ENCODE measurements at places on chromosomes 2 and 18.

DNA sequence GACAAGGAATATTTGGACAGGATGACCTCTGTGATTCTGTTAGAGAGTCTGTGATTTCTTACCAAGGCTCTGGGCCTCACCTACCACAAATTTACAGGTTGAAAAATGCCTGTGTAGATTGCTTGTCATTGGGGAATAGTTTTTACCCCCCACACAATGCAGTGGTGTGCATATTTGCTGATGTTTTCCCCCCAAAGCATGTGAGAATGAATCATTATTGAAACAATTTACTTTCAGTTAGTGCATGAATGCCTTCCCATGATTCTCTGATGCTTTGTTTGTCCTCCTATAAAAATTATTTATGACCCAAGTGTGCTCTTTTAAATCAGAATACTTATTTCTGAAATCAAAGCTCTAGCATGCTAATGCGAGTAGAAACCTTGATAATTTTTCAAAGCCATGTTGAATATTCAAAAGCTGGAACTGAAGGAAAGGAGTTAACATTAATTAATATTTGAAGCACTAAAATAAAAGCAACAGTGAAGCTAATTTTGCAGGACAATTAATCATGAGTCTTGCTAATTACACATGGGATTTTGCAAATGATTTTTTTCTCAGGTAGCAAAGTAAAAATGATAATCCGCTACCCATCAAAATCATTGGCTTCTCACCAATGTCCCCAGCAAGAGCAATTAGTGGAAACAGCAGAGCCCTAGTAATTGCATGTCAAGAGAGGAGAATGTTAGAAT lies 361.2 kb upstream of the HNRNPA3 start:
- no peak for DNase-seq

DNA sequence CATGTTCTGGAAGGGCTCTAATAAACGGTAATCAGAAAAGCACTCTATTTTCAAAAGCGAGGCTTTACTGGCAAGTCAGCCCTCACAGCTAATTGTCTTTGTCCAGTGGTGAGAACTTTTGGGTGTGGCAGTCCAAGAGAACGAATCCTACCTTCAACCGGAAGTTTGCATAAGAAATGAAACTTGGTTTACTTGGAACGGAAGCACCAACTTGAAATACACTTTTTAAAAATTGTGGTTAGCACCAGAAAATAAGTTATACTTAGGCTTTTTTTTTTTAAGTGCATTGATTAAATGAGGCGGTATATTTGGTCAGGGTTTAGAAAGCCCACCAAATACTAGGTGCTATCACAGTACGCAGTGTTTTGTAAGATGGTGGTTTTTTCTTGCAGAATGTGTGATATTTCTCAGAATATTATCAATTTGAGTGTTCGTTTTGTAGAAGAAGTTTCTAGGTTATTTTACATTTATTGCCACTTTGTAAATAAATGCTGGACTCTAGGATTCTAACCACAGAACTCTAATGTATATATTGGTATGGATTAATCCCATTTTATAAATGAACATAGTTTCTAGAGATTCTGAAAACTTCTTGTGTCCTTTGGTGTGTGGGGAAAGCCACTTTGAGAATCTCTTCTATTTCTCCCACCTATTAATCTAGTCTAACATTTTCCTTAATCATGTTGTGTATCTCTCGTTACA lies 1.2 kb downstream of the MYL12A start:
- peak; percentile 29 for DNase-seq

DNA sequence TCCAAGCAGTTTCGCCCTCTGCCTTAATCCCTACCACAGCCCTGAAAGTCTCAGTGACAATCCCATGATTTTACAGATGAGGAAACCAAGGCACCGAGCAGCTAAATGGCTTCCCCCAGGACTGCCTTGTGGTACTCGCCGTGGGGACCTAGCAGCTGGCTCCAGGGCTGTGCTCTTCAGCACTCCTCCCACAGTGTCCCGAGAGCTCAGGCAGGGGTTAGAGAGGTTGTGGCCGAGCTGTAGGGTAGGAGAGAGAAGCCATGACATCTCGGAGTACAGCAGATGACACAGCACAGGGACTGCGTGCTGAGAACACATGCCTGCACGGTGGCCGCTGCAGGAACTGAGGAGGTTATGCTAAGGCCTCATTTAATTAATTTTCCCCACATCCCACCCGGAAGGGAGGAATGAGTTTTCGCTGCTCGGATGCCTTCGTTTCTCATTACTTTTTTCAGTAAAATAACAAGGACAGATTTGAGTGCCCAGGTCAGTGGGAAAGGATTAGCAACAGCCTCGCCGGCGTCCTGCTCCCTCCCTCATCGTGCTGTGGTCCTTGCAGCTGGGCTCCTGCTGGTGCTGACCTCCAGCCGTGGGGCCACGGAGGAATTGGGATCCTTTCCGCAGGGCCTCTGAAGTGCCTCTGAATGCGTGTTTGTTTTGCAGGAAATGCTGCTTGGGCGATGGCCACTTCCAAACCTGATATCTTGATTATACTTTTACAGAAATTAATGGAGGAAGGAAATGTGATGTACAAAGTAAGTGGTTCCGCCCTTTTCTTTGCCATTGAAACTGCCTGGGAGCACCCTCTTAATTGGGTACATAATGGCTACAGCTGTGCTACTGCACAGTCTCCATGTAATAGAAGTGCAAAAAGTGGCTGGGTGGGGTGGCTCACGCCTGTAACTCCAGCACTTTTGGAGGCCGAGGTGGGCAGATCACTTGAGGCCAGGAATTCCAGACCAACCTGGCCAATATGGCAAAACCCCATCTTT lies 61.2 kb downstream of the WDSUB1 start:
- DNase-seq = no peak

DNA sequence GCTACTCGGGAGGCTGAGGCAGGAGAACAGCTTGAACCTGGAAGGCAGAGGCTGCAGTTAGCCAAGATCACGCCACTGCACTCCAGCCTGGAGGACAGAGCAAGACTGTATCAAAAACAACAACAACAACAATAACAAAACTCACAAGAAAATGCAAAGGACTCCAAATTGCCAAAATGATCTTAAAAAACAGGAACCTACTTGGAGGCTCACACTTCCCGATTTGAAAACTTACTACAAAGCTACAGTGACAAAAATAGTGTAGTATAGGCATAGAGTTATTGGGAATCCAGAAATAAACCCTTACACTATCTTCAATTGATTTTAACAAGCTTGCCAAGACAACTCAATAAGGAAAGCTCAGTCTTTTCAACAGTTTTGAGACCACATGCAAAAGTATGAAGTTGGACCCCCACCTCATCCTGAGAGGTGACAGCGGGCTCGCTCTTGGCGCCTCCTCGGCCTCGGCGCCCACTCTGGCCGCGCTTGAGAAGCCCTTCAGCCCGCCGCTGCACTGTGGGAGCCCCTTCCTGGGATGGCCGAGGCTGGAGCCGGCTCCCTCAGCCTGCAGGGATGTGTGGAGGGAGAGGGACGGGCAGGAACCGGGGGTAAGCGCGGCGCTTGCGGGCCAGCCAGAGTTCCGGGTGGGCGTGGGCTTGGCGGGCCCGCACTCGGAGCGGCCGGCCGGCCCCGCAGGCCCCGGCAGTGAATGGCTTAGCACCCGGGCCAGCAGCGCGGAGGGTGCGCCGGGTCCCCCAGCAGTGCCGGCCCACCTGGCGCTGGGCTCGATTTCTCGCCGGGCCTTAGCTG lies 18.3 kb upstream of the ACVR2A start:
- no peak for DNase-seq

DNA sequence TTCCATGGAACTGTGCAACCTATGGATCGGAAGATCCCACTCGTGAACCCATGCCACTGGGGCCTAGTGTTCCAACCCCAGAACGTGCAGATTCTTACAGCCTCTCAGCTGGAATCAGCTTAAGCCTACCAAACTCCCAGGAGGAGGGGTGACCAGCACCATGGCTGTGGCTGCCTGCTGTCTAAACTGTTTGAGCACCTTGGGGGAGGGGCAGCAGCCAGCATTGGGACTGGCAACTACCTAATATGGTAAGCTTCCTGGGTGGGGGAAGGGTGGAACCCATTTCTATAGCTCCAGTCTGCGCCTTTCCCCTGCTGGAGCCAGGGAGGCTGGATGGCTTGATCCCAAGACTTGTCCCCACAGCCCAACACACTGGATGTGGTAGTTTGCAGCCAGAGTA lies 10.7 kb upstream of the POLE4 start:
- no peak for DNase-seq

GRCh38 chr18:74414953-74415515 lies 42.1 kb downstream of the DIPK1C start:
- DNase-seq = no peak

DNA sequence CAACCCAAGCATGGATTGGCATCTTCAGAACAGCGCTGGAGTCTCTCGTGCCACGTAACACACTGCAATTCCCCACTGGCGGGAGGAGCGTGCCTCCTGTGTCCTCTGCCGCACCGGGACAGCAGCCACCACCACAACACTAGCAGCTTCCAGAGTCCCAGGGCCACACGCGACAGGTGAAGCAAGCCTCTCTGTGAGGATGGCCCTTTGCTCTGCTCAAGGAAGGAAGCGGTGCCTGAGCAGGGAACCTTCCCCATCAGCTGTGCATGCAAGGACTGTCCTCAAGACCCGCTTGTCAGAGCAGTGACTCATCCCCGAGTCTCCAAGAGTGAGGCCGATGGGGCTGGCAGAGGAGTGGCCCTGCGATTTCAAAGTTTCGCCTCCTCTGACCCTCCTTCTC lies 44.0 kb downstream of the TTC32 start:
- DNase-seq = no peak

DNA sequence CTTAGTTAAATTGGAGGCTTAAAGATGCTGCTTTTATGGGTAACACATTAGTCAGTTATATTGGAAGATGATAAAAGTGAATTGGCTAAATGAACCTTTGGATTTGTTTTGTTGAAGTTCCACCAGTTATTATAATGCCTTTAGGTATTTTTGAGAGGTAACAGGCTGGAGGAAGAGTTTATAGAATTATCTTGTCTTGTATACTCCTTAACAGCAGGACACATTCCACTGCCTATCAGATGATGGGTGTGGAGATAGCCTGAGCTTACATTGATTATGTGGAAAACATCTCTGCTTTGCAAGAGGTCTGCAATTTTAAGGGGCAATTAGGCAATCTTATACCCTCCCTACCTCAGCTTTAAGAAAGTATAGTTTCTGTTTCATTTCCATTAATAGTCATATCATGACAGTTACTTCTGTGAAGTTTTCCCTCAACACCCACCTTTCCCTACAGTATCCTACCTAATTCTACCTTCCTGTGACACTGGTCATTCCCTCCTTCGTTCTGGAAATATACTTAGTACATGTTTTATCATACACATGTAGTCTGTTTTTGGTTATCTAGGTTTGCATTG lies 403.7 kb upstream of the SPRED2 start:
- no peak for DNase-seq

GRCh38 chr2:121791290-121791689 lies 35.8 kb downstream of the TSN start:
- no peak for DNase-seq

- DNase-seq = no peak
Observed at GRCh38 chr2:106745468-106745867, 140.5 kb downstream of the ST6GAL2 start.

GRCh38 chr2:231918501-231919330 lies 7.5 kb downstream of the NPPC start:
- no peak for DNase-seq

GRCh38 chr2:215692387-215693079 lies 256.7 kb upstream of the FN1 start:
- DNase-seq = no peak

DNA sequence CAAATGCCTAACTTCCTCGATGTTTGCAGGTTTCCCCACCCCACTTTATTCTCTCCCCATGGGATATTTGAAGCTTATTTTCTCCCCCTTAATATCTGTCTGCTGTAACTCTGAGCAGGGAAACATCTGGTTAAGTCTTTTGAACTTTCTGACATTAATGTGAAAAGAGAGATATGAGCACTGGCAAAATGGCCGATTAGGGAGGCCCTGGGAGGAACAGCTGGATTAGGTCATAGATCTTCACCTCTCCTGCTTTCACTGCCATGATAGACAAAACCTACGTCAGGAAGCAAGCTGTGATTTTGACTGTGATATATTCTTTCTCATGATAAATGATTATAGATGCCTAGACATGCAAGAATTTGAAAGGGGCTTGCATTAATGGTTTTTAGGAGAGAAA lies 43.6 kb downstream of the LYPD6B start:
- no peak for DNase-seq

GRCh38 chr2:238865015-238865719 lies 17.3 kb downstream of the TWIST2 start:
- no peak for DNase-seq

DNA sequence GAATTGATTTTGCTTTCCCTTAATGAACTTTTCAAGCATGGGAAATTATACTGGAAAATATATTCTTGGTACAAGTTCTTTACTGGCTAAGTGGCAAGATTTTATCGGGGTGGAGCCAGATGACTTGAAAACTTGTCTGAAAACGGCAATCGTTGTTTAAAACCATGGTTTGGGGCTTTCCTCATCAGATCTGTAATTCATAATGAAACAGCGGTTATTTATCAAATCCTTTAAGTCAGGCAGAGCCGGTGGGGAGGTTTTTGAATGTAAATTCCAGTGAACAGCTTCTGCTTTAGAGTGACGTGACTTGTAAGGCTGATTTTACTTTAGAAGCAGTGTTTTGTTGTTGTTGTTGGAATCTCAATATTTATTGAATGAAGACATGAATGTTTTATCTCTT lies 2.6 kb downstream of the SEC11C start:
- peak; percentile 55 for DNase-seq

DNA sequence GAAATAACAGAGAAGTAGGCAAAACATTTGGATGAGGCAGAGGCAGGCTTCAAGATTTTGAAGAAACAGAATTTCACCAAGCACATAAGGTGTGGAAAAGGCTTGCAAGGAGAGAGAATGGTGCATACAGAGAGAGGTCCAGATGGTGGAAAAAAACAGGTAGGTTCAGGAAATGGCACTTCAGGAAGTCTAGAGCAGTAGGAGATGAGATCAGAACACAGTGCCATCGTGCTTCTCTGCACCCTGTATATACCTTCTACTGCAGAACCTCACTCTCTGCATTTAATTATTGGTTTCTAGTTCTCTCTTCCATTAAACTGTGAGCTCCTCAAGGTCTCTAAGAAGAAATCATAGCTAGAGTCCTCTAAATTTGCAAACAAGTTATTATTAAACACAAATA lies 2.4 kb downstream of the PAIP2B start:
- DNase-seq = no peak

- DNase-seq = no peak
Observed at GRCh38 chr2:43190311-43191052, 35.9 kb downstream of the ZFP36L2 start.

DNA sequence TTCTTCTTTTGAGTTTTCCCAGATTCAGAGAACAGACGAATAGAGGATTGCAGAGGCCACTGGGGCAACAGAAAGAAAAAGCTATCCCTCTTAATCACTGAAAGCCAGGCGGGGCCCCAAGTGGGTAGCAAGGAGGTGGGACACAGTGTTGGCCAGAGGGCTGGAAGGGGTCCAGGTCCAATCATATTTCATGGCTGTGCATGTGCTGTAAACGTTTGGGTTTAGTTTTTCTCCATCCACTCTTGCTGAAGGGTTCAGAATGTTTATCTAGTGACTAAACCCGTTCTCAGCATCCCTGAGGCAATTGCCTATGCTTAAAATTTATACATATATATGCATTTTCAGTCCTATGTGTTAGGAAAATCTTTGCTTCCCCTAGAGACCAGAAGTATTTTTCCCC lies 99.4 kb upstream of the EPHA4 start:
- DNase-seq = no peak
